Breast epithelium (tissue), 4 donors: ENCODE measurements at places on chromosomes 7 and 10. TPM values are rescaled to one million over a fixed set of nuclear protein-coding genes. Genes with fewer than 3 reads are reported as not detected.

CLDN4 gene
- 3.8 TPM for total RNA-seq

CD36 gene
- 240 TPM for total RNA-seq

FAM24B gene
- total RNA-seq, result 5.4 TPM

BTBD16 gene
- total RNA-seq, result not detected

PSMC2 gene
- total RNA-seq, result 114 TPM

CHCHD1 gene
- total RNA-seq, result 29.9 TPM

PPP1R9A gene
- 7.5 TPM for total RNA-seq

GRM3 gene
- total RNA-seq, result not detected

ADIRF gene
- 204 TPM for total RNA-seq

SPACDR gene
- total RNA-seq, result not detected

SORBS1 gene
- total RNA-seq, result 200 TPM

APBB1IP gene
- 6.2 TPM for total RNA-seq

BLNK gene
- total RNA-seq, result 16.0 TPM

PAPOLB gene
- 0.48 TPM for total RNA-seq

C7orf57 gene
- total RNA-seq, result not detected

SMKR1 gene
- total RNA-seq, result not detected

LRRC18 gene
- not detected for total RNA-seq

AKR1C4 gene
- not detected for total RNA-seq

AGR2 gene
- total RNA-seq, result 156 TPM

CUL2 gene
- total RNA-seq, result 20.3 TPM

MTG1 gene
- total RNA-seq, result 37.0 TPM

MASTL gene
- 7.5 TPM for total RNA-seq

MSMB gene
- total RNA-seq, result 7.2 TPM

CDHR1 gene
- total RNA-seq, result 0.15 TPM
